ENCODE measurements at places on chromosomes 16 and 17.

DNA sequence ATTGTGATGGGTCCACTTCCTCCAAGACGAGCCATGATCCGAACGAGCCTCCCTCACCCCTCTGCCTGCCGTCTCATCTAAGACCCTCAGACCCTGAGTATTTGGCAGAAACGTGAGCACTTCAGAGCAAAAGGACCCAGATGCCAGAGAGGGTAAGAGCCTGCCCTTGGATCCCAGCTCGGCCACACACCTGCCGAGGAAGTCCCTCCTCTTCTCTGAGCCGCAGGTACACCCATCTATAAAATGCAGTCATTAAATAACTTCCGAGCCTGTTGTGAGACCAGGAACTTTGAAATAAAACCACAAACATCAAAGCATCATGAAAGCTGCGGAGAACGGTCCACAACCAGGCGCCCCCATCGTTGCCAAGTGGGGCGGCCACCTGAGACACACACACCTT, 64.8 kb upstream of the DOC2B start:
- no peak for DNase-seq

- no peak for DNase-seq
These were observed 6.3 kb downstream of the BANP start for GRCh38 chr16:87957296-87958094.

GRCh38 chr16:82846806-82847205, 220.0 kb downstream of the CDH13 start:
- no peak for DNase-seq

DNA sequence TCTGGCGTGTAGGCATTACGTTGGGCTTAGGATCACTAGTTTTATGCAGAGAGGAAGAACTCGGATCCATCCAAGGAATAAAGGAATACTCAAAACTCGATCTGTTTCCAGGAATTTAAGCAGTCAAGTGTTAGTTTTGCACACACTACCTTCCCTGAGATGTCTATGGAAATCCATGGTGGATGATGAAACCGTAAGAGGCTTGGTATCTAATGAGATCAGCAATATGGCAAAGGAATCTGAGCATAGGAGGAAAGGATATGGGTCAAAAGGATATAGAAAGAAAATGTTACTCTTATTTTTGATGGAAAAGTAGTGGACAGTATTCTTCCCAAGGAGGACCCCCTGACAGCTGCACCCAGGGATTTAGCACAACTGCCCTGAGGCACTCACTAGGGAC, 59.6 kb downstream of the SMG6 start:
- DNase-seq = no peak

DNA sequence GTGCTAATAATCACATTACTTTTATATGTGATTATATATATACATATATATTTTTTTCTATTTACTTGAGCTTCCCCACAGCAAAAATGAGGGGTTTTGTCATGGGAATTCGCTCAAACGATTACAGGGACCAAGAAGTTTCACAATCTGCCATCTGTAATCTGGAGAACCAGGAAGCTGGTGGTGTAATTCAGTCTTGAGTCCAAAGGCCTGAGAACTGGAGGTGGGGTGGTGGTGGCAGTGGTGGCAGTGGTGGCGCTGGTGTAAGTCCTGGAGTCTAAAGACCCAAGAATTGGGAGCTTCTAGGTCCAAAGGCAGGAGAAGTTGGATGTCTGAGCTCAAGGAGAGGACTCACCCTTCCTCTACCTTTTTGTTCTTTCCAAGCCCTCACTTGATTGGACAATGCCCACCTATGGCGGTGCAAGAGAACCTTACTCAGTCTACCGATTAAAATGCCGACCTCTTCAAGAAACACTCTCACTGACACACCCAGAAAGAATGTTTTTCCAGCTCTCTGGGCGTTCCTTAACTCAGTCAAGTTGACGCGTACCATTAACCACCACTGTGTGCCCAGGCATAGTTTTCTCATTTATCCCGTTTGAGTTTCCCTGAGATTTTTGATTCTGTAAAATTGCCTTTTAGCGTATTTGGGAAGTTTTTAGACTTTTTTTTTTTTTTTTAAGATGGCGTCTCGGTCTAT, 31.9 kb downstream of the POLR2A start:
- no peak for DNase-seq
